ENCODE measurements at places on chromosomes 12 and 14. TPM values are rescaled to one million over a fixed set of nuclear protein-coding genes. Genes with fewer than 3 reads are reported as not detected.
A peak's percentile ranks its signal among the peaks of the same experiment; 100 is the strongest.

Gene SVOP
- 1.1 TPM for total RNA-seq

Gene PPM1H
- 1.9 TPM for total RNA-seq

GRCh38 chr14:91363776-91364523 lies 53.7 kb downstream of the CCDC88C start:
- DNase-seq, result peak; percentile 50

- DNase-seq, result no peak
These were observed 17.0 kb downstream of the PPP1R1A start for GRCh38 chr12:54571193-54572188.

DNA sequence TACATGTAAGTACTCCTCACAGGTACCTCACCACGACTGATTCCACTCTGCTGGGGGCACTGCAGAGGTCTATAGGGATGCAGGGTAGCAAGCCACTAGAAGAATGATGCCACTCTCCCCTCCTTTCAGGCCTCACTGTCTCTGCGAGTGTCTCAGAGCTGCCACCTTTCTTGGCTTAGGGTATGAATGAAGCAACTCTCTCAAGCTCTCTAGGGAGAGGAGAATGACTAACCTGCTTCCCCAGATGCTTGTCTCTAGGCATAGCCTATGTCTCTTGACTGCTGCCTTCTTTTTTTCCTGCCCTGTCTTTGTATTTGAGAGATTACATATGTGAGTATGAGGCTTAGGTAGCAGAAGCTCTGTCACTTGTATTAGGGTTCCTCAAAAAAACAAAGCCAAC lies 566.5 kb upstream of the ATP2B1 start:
- no peak for DNase-seq

DNA sequence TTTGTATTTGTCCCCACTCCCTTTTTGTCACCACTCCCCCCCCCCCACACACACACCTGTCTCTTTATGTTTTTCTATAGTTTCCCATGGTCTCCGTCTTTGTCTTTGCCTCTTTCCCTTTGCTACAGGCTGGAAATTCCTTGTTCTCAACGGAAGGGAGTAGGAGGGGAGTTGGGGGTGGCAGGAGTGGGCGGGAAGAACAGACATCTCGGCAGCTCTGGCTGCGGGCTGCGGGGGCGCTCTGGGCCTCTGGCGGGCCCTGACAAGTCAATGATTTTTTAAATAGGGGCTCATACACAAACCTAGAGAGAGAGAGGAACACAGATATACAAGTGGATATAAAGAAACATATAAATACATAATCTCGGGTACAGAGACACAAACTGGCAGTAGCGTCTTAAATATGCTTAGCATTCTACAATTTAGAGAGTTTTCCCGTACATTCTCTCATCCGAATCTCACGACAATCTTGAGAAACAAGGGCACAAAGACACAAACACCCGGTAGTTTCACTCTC lies 2.4 kb upstream of the NAB2 start:
- peak; percentile 69 for DNase-seq

- DNase-seq, result no peak
These were observed 349.1 kb upstream of the FLRT2 start for GRCh38 chr14:85180876-85181275.

DNA sequence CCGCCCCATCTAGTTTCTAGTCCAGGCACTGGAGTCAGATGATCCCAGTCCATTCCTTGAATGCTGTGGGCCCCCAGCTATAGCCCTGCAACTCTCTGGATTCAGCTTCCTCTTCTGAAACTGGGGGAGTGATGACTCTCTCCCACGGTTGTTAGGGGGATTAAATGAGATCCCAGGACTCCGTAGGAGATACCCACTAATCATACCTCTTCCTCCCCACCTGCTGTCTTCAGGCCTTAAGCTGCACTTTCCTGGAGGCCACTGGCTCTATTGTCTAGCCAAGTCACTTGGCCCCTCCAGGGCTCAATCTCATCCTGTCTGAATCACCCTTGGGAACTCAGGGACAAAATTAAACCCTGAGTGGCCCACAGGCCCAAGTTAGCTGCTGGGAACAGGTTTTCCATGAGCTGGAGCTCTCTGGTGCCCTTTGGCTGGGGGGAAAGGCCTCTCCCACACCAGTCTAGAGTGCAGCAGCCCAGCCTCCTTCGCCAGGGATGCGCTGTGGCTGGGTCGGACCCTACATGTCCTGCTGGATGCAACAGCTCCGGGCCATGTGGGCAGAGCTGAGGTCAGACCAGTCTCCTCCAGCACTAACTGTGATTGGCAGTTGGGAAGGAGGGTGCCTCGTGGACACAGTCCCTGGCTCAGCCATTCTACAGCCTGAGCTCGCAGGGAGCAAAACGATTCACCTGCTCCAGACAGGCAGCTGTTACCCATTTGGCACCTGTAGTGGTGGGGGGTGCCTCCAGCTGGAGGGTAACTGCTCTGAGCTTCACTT lies 6.0 kb upstream of the ASB2 start:
- no peak for DNase-seq

DNA sequence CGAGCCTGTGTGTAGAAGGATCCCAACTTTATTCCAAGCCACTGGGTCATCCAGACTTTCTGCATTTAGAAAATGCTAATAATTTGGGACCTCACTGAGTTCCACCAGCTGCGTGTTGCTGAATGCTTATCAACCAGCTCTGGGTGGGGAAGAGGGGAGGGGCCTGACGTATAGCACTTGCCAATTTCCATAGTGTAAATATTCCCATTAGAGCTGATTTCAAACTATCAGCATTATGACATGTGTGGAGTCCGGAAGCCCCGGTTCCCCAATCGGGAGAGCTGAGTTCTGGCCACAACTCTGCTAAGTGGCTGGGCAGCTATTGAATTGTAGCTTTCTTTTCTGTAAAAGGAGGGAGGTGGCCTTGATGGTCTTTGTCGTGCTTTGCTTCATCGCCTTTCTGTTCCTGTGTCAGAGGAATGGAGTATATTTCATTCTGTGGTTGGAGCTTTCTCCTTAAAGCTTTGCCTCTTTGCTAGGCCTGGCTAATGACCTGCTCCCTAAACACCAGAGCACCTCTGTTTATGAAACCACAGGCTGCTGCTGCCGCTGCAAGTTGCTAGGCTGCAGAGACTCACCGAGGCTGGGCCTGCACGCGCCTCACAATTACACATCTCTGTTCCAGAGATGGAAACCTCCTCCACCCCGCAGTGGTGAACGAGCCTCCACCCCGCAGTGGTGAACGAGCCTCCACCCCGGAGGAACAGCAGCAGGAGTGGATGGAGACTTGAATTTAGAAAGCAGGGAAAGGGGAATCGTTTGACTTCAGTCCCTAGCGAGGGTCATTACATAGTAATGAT lies 7.7 kb upstream of the BCL7A start:
- no peak for DNase-seq

Data from adrenal gland (tissue), 19 donors.